ENCODE measurements at places on chromosomes 3 and 15.
A peak's percentile ranks its signal among the peaks of the same experiment; 100 is the strongest.

- DNase-seq = no peak
Measured at GRCh38 chr3:108602935-108603294, 13.4 kb downstream of the DZIP3 start.

DNA sequence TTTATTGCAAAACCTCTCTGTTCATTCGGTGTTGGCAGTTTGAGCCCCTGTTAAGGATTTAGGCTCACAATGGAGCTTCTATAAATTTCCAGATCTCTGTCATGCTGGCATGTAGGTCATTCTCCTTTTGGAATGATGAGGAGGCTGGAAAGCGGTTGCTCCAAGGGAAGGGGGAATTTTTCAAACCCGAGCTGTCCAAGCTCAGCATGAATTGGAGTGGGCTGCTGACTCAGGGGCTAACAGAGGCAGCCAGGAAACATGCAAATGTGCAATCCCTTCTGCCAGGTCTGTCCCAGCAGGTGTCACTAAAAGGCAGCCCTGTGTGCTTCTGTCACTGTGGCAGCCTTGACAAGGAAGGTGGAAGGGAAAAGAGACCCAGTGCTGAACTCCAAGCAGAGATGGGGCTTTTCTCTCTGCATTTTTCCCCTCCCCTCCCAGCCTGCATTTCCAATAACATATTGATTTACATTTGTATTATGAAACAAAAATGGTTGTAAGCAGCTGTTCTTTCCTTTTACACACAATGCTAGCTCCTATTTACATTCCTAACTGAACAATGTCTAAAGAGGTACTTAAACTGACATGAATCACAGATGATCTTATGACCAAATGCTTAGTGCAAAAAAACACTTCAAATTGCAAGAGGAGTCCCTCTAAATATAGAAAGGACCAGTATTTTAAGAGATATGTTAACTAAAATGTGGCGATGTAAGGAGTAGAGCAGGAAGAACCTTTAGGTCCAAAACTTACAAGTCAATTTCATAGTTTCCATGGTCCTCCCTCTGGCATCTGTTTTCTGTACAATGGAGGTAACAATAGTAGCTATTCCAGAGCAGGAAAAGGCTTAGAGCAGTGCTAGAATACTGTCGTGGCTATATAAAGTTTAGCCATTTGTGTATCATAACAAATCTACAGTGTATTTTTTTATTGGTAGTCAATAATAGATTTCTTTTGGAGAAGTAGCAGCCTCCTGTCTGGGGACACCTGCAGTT, 84.5 kb upstream of the ATP10A start:
- DNase-seq = no peak

- no peak for DNase-seq
Measured at GRCh38 chr3:112096176-112096575, 10.0 kb downstream of the C3orf52 start.

DNA sequence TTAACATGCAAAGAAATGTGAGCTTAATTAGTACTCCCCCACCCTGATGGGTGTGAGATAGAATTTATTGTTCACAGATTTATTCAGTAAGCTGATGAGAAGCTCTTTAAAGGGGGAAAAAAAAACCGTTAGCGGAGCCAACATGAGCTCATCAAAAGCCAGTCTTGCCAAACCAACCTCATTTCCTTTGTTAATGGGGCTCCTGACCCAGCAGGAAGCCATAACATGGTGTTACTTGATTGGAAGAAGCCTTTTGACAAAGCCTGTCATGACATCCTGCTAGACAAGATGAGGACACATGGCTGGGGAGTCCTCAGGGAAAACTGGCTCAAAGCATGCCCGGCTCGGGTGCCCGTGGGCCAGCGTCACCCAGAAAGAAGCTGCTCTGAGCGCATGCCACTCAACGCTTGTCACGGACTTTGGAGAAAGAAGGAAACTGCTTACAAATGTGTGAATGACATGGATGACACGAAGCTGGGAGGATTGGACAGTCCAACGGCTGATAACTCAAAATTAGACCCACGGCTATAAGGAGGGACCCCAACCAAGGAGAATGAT, 64.6 kb downstream of the SLCO2A1 start:
- no peak for DNase-seq

DNA sequence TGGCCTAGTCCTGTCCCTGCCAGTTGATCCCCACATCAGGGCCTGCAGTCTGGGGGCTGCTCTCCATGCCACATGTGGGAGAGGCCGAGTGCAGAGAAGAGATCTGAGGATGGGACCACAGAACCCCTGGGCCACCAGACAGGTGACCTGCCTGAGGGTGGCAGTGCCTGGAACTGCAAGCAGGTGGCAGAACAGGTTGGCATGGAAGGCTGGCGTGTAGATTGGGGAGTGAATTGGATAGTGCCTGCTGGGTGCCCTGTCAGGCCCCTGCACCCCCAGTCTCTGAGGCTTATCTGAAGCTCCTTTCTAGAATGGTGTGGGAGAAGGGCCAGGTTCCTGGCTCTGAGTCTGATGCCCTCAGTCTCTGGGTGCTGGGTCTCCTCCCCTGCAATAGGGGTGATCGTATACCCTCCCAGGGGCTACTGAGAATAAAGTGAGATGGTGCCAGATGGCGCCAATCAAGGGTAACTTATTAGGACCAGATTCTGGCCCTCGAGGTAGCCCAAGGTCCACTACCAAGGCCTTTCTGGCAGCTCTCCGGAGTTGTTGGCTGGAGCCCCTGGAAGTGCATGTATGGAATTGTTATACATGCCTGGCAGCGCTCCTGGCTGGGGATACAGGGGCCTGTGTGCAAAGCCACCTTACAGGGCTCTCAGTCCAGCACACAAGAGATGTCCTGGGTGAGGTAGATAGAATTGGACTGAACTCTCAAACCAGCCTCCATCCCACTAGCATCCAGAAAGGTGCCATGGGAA, 15.7 kb downstream of the C3orf18 start:
- DNase-seq = no peak

GRCh38 chr15:98651036-98651481, 2.7 kb downstream of the IGF1R start:
- DNase-seq = peak; percentile 33

- no peak for DNase-seq
Measured at GRCh38 chr15:35260941-35261340, 175.8 kb upstream of the NANOGP8 start.

GRCh38 chr3:72347819-72348319, 500.4 kb downstream of the SHQ1 start:
- DNase-seq = peak; percentile 77

- no peak for DNase-seq
Measured at GRCh38 chr3:120642368-120642948, 39.6 kb downstream of the HGD start.

- peak; percentile 67 for DNase-seq
Measured at GRCh38 chr3:142929109-142929508, 34.4 kb downstream of the PAQR9 start.

GRCh38 chr3:126510308-126510910, 7.2 kb downstream of the UROC1 start:
- DNase-seq = no peak

- DNase-seq = no peak
Measured at GRCh38 chr15:101470548-101471239, 18.8 kb downstream of the PCSK6 start.

- no peak for DNase-seq
Measured at GRCh38 chr3:146431240-146431639, 38.1 kb downstream of the PLSCR2 start.

GRCh38 chr3:34256021-34256420, 457.6 kb downstream of the PDCD6IP start:
- no peak for DNase-seq

GRCh38 chr3:48983096-48983495, 6.9 kb upstream of the P4HTM start:
- no peak for DNase-seq

DNA sequence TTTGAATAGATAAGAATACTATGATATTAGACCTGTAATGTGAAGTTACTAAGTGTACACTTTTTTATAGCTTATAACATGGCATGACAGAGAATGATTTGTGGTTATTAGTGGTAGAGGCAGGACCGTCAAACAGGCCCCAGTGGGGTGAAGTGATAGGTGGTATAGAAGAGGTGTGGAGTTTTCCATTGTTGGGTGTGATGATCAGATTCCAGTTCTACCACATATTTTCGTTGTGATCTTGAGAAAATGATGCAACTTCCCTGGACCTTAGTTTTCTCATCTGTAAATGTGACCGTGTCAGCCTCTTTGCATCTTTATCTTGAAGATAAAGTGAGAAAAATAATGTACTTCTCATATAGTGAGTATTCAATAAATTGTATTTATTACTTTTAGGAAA, 30.3 kb upstream of the UTS2B start:
- no peak for DNase-seq

GRCh38 chr3:187519428-187519890, 150.7 kb downstream of the SST start:
- DNase-seq = no peak

GRCh38 chr3:181940703-181941102, 229.0 kb downstream of the SOX2 start:
- no peak for DNase-seq

GRCh38 chr3:133404920-133405319, 5.1 kb downstream of the BFSP2 start:
- no peak for DNase-seq

GRCh38 chr3:129013491-129013891, 12.4 kb downstream of the EFCC1 start:
- DNase-seq = no peak

DNA sequence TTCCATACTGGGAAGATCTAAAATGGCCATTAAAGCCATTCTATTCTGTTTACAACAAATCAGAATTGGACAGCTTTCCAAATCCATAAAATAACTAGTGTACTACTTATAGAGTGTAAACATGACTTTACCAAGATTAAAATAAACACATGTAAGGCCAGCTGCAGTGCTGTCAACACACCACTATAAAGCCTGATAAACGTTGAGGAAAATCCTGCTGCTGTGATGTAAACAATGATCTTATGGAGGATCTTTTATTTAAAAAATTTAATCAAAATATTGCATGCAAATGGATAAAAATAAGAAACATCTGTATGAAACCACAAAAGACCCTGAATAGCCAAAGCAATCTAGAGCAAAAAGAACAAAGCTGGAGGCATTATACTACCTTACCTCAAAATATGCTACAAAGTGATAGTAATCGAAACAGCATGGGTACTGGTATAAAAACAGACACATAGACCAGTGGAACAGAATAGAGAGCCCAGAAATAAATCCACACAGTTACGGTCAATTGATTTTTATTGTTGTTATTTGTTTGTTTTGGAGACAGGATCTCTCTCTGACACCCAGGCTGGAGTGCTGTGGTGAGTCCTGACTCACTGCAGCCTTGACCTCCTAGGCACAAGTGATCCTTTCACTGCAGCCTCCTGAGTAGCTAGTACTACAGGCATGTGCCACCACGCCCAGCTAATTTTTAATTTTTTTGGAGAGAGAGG, 428.8 kb upstream of the C2CD4B start:
- no peak for DNase-seq

GRCh38 chr15:73034221-73034620, 18.0 kb upstream of the NEO1 start:
- DNase-seq = no peak

GRCh38 chr3:58288011-58288728, 17.9 kb upstream of the RPP14 start:
- DNase-seq = no peak

- no peak for DNase-seq
Measured at GRCh38 chr3:52695798-52696671, 9.6 kb downstream of the GLT8D1 start.

DNA sequence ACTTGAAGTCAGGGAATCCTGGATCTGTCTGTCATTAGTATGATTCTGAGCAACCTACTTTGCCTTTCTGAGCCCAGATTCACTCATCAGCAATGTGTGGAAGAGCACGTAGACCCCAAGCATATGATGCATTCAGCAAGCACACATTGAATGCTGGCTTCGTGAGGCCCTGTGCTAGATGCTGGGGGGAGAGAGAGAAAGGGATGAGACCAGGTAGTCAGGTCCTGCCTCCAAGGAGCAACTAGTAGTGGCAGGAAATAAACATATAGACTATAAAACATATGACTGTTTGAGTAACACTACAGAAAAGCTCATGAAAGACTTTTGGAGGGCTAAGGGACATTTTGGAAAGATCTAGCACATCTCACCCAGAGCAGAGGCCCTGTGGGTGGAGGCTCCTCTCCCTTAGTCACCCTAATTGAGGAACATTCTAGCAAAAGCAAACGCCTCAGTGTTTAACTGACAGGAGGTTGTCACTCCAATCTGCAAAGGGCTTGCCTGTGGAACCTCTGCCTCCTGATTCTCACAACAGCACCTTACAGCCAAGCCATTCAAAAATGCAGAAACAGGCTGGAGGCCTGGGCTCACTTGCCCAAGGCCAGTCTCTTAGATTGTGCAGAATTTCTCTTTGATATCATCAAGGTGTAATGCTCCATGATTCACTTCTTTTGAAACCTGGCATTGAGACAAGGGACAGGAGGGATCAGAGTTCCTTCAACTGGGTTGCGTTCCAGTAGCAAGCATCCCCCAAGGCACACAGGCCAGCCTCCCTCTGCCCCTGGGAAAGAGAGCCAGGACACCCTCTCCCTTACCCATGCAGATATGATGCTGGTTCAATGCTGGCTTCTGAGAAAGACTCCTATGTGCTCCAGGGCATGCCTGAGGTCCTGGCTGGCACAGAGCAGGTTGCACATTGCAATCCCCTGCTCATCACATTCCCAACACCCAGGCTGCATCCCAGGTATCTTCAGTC, 26.1 kb downstream of the STARD5 start:
- DNase-seq = no peak

DNA sequence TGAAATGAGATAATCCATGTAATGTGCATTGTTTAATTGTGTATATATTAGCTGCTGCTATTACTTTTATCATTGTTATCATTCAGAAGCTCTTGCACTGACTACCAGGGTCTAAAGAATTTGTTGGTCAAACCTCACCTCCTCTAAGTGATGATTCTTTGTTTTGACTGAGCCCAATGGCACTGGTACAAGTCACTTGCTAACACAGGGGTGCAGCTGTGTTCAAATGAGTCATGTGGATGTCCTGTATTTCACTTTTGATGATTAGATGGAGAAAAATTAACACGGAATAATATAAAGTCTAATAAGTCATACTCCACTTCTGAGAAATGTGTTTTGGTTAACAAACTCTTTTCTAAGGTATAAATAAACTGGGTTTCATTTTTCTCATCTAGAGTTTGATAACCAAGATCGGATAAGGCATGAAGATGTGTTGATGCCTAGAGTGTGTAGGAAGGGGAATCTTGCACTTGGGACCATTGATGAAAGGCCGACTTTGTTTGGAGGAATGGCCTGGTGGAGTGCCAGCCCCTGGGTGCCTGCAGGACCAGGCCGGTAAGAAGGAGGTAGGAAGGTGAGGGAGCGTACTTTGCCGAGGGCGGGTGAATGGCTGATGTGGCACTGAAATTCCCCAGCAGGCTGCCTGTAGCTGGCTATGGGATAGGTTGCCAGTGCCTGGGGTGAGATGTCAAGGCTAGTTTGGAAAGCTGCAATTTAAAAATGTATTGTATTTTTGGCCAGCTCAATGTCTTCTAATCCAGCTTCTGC, 244.7 kb upstream of the ZPLD1 start:
- DNase-seq = no peak

Measured in left colon (tissue), 2 donors.